ENCODE measurements at places on chromosomes 5 and 9.

GRCh38 chr9:77975806-77976205 lies 55.8 kb downstream of the GNAQ start:
- no peak for DNase-seq

DNA sequence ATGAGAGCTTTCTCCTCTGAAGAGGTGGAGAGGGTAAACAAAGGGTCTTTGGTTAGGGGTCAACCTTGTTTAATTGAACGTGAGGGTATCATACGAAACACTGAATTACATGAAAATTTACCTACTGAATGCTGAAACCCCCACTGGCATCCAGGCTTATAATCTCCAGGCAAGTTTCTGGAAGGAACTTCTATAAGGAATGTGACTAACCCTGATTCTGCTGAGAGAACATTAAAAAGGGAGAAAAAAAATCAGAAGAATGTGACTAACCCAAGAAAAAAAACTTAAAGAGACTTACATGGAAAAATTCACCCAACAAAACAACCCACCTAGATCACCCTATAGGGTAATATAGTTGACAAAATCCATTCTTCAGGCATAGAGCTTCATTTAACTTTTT lies 55.5 kb downstream of the APC start:
- no peak for DNase-seq

GRCh38 chr5:31574772-31575171 lies 42.7 kb downstream of the C5orf22 start:
- DNase-seq: no peak

DNA sequence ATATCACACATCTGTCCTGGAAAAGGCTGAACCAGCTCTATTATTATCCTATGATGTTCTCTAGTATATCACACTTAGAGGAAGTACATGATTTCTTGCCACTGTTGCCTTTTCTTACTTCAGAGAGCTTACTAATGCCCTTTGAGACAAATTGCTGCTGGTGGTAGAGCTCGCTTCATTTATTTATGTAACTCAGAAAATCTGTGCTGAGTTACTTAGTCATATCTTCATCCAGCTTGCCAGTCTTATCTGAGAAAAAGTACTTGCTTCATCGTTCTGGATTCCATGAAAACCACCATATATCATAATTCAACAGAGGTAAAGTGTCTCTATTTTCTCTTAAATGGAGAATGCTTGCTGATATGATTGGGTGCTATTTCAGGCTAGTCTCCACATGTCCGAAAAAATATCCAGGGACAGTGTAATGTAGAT lies 26.6 kb downstream of the PTPDC1 start:
- no peak for DNase-seq

DNA sequence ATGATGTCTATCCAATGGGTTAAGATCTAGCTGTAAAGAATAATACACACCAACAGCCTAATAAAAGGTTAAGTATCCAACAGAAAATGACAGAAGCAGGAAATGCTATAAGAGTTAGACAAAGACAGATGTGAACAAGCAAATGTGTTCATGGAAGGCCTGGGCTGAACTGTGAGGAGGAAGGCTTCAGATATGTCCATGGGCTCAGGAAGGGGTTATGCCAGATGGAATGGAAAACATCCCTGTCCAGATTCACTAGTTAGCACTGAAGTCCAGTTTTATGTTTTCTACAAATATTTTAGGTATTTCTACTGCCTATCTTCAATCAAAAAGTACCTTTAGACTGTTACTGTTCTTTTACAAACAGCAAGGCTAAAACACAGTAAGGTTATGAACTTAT lies 27.1 kb downstream of the ERAP1 start:
- no peak for DNase-seq

DNA sequence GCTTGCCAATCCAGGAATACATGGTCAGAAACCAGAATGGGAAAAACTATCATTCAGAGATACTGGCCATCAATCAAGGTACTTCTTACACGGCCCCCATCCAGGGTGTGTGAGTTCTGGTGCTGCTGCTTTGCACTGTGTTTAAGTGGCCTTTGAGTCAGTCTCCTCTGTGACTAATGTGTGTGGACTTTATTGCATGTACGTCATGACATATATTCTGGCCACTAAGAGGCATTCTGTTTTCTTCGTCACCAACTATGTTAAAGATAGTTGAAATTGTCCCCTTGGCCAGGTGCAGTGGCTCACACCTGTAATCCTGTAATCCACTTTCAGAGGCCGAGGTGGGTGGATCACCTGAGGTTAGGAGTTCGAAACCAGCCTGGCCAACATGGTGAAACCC lies 8.5 kb downstream of the EXOSC3 start:
- DNase-seq: no peak

DNA sequence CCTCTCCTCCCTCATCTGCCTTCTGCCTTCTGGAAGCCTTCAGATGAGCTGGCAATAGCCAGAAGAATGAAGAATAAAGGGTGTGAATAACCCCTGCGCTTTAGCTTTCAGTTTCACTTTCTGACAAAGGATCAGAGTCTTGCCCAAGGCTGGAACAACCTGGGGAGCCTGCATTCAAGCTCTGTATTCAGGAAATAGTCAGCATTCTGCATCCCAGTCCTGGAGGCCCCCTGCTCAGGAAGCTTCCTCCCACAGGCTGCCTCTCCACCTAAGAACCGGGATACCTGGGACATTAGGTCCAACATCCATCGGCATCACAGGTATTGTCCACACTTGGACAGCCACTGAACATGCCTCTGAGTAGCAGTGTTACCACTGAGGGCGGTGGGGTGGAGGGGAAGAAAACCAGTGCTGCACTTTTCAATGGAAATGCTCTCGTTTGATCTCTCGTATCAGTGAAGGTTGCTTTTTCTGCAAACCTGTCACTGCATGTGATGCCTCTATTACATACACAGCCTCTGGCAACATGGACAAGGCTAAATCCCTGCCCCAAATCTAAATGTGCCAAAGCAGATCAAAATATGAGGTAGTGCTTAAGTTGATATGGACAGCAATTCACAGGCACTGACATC lies 39.8 kb upstream of the ACO1 start:
- DNase-seq: no peak

DNA sequence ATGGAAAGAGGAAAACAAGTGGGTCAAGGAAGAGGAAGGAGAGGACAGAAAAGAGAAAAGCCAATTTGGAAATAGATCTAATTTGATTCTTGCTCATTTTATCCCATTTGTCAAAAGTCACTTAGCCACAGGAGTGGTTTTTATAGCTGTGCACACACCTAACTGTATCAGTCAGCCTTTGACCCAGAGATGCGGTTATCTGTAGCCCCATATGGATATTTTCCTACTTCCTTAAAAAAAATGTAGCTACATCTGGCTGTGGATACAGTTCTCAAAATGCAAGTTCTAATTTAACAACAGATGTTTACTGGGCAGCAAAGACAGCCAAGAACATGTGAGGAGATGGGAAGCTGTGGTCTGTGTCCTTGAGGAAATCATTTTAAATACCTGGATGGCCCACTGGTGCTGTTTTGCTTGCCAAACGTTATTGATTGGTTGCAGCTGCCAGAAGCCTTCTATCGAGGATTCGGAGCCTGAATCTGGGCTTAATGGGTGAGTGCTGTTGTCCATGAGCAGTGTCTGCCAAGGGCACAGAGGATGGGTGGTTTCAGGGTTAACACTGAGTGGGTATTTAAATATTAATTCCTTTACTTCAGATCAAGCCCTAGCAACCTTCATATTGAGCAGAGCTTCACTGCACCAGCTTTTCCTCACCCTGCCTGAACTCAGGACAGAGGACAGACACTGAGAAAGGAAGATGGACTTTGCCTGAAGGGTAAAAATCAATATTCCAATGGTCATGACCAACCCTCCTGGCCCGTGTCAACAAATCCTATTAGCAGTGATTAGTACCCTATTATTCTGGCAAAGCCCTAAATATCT lies 92.2 kb downstream of the APBA1 start:
- DNase-seq: no peak

- DNase-seq: no peak
Observed at GRCh38 chr5:165328846-165329245, 1823.4 kb downstream of the MAT2B start.

GRCh38 chr9:87193151-87193550 lies 245.8 kb upstream of the GAS1 start:
- no peak for DNase-seq

DNA sequence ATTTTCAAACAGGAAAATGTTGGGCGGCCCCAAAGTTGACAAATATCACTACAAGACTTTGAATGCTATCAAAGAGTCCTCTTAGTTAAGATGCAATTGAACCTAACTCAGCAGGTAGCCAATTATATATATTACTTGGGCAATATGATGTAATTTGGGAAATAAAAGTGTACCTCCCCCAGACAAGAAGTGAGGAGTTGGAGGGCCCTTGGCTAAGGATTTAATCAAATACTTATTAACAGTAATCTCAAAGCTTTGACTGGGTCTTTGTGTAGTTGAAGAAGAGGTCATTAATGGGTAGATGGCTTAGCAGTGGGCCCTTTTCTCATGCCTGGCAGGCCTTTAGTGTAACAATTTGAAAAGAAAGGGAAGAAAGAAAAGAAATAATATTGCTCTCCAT lies 599.0 kb downstream of the CSNK1G3 start:
- no peak for DNase-seq
